ENCODE measurements at places on chromosomes 13 and 19.

DNA sequence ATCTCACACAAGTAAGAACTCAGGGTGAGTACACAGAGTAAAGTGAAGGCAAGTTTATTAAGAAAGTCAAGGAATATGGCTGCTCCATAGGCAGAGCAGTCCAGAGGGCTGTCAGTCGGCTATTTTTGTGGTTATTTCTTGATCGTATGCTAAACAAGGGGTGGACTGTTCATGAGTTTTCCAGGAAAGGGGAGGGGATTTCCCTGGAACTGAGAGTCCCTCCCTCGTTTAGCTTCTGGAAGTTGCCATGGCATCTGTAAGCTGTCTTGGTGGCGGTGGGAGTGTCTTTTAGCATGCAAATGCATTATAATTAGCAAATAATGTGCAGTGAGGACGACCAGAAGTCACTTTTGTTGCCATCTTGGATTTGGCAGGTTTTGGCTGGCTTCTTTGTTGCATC, 5.8 kb upstream of the VSTM1 start:
- no peak for DNase-seq

- DNase-seq: no peak
These were observed 85.6 kb downstream of the RXFP2 start for GRCh38 chr13:31824705-31825517.

GRCh38 chr13:71408416-71408815, 458.6 kb downstream of the DACH1 start:
- DNase-seq: no peak

DNA sequence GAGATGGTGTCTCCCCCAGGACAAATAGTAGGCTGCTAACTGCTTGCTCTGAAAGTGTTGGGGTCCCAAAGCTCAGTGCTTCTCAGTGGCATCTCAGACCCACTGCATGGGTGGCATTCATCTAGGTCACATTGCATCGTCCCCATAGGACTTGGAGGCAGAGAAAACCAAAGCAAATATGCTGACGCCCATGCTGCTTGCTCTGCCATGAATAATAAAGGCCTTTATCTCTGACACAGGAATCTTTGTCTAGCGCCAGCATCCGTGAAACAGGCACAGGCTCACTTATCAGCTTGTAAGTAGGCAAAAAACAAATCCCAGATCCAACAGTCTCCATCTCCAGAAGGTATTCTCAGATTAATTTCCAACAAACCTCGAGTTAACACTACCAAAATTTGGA, 18.9 kb upstream of the IPO5 start:
- no peak for DNase-seq

DNA sequence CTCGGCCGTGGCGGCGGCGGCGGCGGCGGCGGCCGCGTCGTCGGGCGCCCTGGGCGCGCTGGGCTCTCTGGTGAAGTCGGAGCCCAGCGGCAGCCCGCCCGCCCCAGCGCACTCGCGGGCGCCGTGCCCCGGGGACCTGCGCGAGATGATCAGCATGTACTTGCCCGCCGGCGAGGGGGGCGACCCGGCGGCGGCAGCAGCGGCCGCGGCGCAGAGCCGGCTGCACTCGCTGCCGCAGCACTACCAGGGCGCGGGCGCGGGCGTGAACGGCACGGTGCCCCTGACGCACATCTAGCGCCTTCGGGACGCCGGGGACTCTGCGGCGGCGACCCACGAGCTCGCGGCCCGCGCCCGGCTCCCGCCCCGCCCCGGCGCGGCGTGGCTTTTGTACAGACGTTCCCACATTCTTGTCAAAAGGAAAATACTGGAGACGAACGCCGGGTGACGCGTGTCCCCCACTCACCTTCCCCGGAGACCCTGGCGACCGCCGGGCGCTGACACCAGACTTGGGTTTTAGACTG, 1.7 kb downstream of the SOX1 start:
- no peak for DNase-seq

GRCh38 chr13:72208112-72208645, 341.2 kb upstream of the DACH1 start:
- DNase-seq: no peak

DNA sequence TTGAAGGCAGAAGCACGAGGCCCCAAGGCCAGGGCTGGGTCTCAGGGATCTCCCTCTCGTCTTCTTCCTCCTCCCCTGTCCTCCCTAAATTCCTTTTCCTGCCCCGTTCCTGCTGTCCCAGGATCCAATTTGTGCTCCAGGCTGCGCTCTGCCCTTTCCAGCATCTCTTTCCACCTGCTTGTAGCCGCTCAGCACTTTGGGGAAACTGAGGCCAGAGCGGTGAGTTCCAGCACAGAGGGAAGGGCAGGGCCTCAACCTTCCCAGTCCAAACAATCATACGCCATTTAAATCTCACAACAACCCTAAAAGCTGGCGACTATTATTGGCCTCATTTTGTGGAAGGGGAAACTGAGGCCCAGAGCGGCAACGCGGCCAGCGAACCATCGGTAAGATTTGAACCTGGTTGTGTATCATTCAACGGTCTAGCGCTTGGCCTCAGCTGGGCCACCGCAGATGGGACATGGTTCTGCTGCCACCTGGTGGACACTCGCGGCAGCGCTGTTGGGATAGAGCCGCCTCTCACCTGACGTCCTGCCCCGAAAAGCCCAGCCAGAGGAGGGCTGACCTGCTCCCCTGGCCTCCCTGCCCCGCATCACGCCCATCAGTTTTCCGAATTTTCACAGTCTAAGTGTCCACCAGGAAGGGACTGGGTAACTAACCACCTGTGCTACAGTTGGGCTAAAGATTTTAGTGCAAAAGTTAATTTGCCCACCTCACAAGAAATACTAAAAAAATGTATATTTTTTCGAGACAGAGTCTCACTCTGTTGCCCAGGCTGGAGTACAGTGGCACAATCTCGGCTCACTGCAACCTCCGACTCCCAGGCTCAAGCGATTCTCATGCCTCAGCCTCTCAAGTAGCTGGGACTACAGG, 4.2 kb upstream of the RPL18A start:
- peak; percentile 90 for DNase-seq

DNA sequence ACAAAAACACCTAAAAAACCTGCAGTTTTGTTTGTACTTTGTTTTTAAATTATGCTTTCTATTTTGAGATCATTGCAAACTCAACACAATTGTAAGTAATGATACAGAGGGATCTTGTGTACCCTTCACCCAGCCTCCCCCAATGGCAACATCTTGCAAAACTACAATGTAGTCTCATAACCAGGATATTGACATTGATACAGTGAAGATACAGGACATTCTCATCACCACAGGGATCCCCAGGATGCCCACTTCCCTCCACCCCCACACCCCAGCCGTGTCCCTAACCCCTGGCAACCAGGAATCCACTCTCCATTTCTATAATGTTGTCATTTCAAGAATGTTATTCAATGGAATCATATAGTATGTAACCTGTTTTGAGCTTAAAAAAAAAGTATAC, 10.3 kb upstream of the C5AR2 start:
- no peak for DNase-seq

DNA sequence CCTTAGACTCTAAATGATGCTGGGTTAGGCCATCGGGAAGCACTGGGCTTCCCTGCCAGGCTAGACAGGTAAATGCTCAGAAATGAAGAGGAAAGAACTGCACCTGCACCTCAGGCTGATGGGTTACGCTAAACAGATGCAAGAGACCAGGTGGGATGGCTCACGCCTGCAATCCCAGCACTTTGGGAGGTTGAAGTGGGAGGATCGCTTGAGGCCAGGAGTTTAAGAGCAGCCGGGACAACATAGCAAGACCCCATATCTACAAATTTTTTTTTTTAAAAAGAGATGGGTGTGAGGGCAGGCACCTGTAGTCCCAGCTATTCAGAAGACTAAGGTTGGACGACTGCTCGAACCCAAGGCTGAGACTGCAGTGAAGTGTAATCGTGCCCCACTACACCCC, 634.7 kb downstream of the UQCRFS1 start:
- DNase-seq: no peak

- no peak for DNase-seq
These were observed 18.8 kb upstream of the RANBP3 start for GRCh38 chr19:5996623-5997320.

GRCh38 chr13:99984461-99985240, 3.1 kb downstream of the ZIC2 start:
- no peak for DNase-seq

GRCh38 chr13:95834134-95834765, 157.3 kb downstream of the DNAJC3 start:
- peak; percentile 63 for DNase-seq

- no peak for DNase-seq
These were observed 6.2 kb downstream of the TLE6 start for GRCh38 chr19:2983351-2984214.

- no peak for DNase-seq
These were observed 286.7 kb upstream of the SLITRK6 start for GRCh38 chr13:86085890-86086289.

DNA sequence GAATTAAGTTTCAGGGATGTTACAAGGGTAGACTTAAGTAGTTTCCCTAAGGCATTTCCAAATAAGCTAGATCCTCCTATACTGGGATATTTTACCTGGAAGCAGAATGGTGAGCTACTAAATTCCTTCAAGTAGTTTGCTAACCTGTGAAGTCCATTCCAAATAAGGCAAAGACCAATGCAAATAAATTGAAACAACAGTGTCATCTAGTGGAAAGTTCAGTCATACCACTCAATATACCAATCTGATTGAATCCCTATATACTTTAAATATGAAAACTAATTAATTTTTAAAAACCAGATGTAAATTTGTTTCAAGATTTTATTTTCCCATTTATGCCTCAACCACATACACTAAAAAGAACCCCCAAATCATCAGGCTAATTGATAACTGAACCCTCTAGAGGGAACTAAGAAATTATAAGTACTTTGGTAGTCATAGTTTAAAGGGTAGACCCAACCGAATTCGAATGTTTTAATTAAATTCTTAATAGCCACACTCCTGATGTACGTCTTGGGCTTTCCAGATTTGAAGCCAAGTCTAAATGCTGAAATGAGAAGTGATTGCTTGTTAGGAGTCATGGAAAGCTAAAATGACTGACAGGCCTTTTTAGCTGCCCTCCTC, 223.7 kb downstream of the TBC1D4 start:
- no peak for DNase-seq

GRCh38 chr19:11337080-11337479, 2.4 kb downstream of the RAB3D start:
- DNase-seq: no peak

GRCh38 chr19:13115936-13116281, 631 bp downstream of the TRMT1 start:
- no peak for DNase-seq

- no peak for DNase-seq
These were observed 26.2 kb downstream of the TMED1 start for GRCh38 chr19:10809651-10810285.

DNA sequence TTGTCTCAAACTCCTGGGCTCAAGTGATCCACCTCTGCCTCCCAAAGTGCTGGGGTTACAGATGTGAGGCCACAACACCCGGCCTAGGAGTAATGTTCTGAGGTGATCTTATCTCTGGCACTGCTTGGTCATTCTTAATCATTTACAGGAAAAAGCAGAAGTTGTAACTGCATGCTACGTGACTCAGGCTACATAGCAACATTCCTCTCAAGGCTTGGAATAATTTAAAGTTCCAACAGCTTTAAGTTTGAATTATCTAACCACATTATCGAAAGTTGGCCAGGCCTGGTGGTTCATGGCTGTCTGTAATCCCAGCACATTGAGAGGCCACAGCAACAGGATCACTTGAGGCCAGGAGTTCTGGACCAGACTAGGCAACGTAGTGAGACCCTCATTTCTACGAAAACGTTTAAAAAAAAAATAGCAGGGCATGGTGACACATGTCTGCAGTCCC, 3.9 kb upstream of the B9D2 start:
- no peak for DNase-seq

DNA sequence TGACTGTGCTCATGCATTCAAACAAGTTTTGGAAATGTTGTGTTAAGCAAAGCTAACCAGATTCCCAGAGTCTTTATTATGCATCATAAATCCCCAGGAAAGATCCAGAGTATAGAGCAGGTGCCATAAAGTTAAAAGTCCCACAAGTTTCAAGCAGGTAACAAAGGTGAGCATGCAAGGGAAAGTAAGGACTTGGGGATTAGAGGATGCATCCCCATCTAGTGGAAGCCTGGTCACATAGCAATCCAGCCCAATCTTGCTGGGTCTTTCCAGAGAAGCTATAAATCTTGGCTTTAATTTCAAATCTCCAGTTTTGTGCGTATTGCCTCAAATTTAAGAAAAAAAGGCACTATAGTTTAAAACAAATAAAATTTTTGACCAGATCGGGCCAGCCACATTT, 72.7 kb downstream of the ZNF254 start:
- DNase-seq: no peak

- DNase-seq: no peak
These were observed 54.1 kb upstream of the MAB21L1 start for GRCh38 chr13:35530581-35530980.

All from stimulated activated CD4-positive, alpha-beta T cell treated with anti-CD3 and anti-CD28 coated beads, Interleukin-1b, Interleukin-23, amount 100 ng/mL, for 48 hours (primary cell).